ENCODE measurements at places on chromosomes 7 and 10.

GRCh38 chr10:6059506-6059905, 2.7 kb downstream of the IL2RA start:
- DNase-seq = no peak

DNA sequence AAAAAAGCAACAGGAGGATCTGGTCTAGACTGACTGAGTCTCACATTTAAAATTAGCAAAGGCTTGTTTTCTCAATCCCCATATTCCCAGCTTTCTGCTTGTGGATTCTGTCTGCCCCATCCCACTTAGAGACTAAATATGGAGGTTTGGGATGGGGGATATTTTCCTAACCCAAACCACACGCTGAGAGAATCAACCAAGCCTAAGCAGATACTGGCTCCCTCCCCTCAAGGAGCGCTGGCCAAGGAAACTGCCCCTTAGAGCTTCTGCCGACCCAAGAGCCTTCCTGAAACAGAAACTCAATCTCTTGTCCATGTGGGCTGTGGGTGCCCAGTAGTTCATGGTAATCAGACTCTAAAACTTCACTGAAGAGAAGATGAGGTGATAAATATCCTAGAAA, 3.9 kb downstream of the FFAR4 start:
- DNase-seq = no peak

DNA sequence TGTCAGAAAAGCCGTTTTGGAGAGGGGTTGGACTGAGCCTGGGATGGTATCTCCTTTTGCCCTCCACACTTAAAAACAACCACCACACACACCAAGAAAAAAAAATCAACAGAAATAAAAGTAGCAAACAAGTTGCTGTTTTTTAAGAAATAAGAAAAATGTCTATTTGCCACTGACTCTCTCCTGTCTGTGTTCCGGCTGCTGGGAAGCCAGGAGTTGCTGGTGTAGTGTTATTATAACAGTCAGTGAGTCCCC, 163 bp downstream of the EGR2 start:
- no peak for DNase-seq

GRCh38 chr7:84997626-84998025, 189.2 kb downstream of the SEMA3D start:
- DNase-seq = no peak

- no peak for DNase-seq
Observed at GRCh38 chr7:155484483-155485399, 26.8 kb downstream of the EN2 start.

GRCh38 chr7:122412441-122412840, 107.9 kb upstream of the FEZF1 start:
- no peak for DNase-seq
